Foreskin melanocyte (primary cell): ENCODE measurements at places on chromosomes 1 and 21.
A peak's percentile ranks its signal among the peaks of the same experiment; 100 is the strongest.

GRCh38 chr1:173555651-173556305 is 47.1 kb downstream of the SLC9C2 start:
- no peak for DNase-seq

GRCh38 chr1:25564777-25565574 is 21.6 kb downstream of the LDLRAP1 start:
- DNase-seq, result no peak

GRCh38 chr21:26952374-26953066 is 14.4 kb downstream of the ADAMTS5 start:
- DNase-seq, result no peak

DNA sequence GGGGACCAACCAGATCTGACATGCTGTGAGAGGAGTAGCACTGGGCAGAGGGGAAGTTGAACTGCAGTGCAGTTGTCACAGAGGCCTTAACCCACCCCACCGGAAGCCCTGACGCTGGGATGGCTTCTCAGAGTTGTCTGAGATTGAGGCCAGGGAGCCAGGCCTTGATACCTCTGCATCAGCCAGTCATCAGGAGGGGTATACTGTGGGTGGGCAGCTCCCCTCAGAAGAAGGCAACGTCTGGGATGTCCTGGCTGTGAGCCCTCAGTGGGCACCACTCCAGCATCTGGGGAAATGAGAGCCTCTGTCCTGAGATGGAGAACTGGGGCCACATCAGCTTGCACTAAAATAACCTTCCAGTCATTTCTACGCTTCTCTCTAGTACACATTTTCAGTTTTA is 47.9 kb upstream of the BCAR3 start:
- DNase-seq, result no peak

DNA sequence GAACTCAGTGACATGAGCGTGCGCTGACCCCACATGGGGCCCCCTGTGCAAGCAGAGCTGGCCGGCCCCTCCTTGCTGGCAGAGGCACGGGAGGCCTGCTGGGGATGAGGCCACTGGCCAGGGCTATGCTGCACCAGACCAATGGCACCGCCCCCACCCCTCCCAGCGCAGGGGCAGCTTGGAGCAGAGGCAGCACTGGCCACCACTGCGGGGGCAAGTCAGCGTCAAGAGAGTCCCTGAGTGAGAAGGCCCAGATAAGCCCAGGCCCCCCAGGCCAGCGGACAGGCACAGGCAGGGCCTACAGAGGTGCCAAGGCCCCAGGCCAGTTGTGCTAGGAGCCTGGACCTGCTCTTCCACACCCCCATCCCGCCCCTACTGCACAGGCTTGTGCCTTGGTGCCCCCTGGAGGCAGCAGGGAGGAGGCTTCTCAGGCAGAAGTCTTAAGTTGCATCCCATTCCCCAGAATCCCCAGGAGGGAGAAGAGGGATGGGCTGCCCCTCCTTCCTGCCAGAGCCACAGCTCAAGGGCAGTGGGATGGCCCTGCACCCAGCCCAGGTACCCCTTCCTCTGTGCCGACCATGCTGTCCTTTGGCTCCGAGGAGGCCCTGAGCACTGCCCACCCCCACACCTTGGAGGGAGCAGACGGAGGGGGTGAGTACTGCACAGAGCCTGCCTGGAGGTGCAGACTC is 35.8 kb downstream of the EPHX1 start:
- peak; percentile 31 for DNase-seq

GRCh38 chr1:235533476-235534168 is 29.4 kb upstream of the B3GALNT2 start:
- no peak for DNase-seq

GRCh38 chr1:31422505-31423319 is 9.7 kb downstream of the SERINC2 start:
- DNase-seq, result peak; percentile 45

DNA sequence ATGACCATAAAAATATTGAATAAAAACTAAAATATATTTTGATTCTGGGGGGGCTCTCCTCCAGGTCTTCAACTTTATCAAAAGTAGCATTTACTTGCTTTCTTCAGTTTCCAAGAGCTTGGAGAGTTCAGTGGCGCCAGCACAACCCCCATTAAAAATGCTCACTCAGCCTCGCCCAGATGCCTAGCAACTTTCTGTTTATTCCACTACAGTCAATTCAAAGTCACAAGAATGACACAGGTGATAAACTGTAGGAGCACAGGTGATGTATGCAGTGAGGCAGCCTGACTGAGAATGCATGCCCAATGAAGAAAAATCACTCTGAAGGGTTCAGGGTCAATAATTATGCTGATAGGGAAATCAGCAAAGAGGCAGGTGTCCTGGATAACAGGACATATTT is 159.4 kb upstream of the ATP1B1 start:
- no peak for DNase-seq

DNA sequence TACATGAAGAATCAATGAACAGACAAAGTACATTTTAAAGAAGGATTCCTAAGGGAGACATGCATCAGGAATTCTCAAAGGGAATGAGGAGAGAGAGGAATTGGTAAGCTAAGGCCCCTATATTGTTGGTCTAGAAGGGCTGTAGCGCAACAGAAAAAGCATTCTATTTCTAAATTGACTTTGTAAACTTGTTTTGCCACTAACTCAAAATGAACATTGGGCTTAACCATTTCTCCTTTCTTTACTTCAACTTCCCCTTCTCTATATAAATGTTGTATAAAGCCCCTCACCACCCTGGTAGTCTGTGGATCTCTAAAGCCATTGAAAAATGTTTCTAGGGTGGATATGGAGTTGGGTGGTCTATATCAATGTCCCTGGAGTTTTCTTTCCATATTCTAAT is 20.4 kb upstream of the OR6N2 start:
- DNase-seq, result no peak

GRCh38 chr1:216223486-216223885 is 199.8 kb downstream of the USH2A start:
- no peak for DNase-seq

DNA sequence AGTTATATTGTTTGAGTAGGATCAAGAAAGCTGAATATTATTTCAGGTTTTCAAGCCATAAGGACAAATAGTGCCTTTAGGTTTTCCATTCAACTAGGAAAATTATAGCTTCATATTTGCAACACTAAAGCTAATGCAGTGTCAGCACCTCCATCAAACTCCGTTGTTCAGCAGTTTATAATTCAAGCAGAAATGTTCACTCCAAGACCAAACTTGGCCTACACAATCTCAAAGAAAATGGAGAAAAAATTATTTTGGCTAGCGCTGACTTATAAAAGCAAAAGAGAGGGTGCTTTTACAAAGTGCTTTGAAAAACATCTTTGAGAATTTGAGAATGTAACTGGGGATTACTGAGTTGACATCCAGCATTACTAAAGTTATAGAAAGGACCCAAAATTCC is 1.4 kb downstream of the SPAG17 start:
- no peak for DNase-seq

DNA sequence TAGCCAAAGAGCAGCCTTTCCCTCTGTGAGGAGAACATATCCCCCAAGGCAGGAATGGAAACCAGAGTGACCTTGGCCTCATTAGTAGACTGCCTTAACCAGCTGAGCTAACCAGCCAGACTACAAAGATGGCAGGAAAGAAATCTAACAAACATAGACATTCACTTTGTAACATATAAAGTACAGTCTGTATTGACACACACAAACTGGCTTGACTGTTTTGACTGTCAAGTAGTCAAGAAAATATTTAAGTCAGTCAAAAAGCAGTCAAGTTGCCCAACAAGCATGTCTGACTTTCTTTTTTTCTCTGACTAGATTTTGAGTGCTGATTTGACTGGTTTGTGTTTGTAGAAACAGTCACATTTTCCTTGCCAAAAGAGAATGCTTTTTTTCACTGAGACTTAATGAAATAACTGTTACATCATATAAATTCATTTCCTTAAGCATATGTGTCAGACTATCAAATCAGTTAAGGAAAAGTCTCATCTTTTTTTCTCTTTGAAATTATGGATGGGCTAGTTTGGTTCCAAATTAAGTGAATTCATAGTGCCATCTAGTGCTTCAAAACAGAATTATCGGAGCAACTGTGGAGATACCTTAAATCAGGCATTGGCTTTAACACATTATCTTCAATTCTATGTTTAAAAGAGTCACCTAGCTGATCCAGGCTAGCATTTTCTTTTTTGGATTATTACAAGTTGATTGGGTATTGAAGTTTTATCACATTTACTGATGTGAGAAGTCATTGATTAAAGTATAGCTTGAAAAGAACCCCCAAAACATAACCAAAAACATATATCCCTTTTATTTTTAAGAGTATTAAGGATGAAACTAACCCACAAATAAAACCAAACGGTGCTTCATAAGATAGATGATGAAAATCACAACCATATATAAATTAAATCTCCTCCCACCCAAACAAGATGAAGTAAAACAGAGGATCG is 75.0 kb downstream of the ATP6V1G3 start:
- peak; percentile 29 for DNase-seq
